ENCODE measurements at places on chromosomes 4 and X.
A peak's percentile ranks its signal among the peaks of the same experiment; 100 is the strongest.

GRCh38 chr4:99408346-99408745, 26.8 kb downstream of the ADH7 start:
- DNase-seq = no peak

DNA sequence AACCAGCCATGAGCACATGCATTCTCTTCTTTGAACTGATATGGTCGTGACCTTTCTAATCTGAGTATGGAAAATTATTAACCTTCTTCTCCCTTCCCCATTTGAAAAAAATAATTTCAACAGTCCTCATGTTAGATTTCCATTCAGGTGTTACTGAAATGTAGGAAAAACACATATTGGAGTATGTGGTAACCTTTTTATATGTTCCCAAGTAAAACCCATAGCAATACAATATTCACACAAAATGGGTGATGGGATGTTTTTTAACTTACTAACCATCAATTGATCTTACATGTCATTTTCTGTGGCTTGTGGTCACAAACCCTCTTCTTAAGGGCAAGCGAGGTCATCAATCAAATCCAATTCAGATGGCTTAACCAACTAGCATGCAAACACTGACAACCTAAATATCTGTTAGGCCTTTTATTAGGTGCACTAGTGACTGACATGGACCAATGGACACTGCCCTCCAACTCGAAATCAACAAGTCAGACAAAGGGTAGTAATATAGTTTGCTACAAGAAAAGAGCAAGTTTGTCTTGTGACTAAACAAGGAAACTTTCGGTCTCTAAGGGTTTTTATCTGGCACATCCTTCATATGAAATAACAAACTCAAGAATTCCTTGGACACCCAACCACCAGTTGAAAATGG, 74.3 kb downstream of the CAMK2D start:
- no peak for DNase-seq

DNA sequence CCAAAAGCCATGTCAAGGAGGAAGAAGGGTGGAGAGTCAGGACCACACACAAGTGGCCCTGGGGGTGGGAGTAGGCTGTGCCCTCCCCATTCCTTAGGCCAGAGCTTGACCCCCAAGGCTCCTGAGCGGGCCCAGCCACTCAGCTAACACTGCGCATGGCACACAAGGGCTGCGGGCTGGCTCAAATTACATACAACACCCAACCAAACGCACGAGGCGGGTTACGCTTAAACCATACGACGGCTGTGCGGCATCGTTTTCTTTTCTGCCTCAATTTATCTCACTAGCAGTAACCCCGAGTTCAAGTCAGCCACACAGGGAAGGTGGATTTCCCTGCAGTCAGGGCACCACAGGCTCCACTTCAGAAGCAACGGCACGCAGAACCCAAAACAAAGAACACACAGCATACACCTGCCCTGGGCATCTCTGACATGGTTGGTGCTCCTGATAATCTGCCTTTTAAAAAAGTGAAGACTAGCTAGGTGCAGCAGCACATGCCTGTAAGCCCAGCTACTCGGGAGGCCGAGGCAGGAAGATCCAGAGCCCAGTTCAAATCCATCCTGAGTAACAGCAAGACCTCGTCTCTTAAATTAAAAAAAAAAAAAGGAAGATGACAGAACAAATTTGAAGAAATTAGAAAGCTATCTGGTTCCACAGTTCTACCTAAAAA, 2.9 kb downstream of the GAK start:
- no peak for DNase-seq

- no peak for DNase-seq
Observed at GRCh38 chrX:24357106-24357505, 3.3 kb upstream of the SUPT20HL1 start.

DNA sequence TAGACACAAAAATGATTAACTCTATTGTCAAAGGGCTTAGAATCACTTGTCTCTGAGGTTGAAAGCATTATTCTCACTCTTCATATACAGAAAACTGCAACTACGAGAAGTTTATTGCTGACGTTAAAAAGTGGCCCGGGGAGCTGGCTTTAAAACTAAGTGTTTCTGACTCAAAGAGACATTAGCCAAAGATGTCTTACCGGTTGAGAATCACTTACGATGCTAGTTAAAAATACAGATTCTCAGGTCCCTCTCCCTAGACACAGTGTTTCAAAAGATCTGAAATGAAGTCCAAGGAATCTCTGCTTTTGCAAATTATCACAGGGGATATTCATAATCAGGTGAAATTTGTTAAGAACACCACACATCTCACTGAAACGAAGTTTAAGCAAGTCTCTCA, 1.2 kb downstream of the GNPDA2 start:
- no peak for DNase-seq

GRCh38 chrX:149950681-149951080, 12.4 kb upstream of the EOLA2 start:
- DNase-seq = peak; percentile 30

- no peak for DNase-seq
Observed at GRCh38 chr4:39942507-39942906, 35.2 kb downstream of the PDS5A start.

DNA sequence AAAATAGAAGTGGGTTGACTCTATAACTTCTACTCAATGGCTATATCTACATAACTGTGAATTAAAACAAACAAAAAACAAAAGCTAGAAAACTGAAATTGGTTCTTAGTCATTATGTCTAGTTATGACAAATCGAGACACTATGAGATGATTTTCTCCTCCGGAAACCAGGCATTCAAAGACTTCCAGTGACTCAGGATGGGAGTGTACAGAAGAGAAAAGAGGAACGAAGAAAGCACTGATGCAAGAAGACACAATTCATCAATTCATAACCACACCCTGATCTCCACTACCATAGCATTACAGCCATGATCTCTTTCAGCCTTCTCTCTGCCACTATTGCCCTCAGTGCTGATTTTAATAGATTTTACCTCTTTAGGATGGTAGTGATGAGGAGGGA, 253.6 kb downstream of the CBLL2 start:
- DNase-seq = peak; percentile 10

- no peak for DNase-seq
Observed at GRCh38 chrX:115362334-115363095, 73.0 kb downstream of the LUZP4 start.

- DNase-seq = no peak
Observed at GRCh38 chr4:156497486-156497885, 474.1 kb downstream of the PDGFC start.

DNA sequence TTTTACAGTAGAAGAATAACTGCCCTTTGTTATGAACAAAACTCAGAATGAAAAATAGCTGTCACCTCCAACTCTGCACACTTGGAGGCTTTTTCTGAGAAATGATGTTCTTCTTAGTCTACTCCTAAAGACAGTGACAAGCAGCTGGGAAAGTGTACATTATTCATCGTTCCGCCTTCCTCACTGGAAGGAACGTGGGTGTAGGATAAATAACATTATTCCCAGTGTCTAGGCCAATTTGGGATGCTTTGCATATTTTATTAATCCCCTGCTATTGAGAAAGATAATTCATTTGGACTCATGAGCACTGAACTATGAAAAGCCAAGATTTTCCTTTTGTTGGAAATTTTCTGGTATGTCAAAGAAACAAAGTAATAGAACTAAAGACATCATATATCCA, 87.8 kb downstream of the VCX2 start:
- DNase-seq = no peak

DNA sequence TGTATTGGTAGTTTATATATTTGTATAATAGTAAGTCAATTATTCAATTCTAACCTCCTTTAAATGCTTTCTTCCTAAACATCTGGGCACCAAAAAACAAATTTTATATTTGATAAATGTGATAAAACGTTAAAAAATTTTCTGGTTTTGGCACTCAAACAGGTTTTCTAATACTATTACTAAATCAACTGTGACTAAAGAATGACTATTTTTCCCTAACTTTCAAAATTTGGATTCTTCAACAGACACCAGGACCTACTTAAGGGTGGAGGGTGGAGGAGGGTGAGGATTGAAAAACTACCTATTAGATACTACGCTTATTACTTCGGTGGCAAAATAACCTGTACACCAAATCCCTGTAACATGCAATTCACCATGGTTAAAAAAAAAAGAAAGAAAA, 555.5 kb downstream of the IL15 start:
- no peak for DNase-seq

GRCh38 chr4:184112006-184112550, 105.6 kb downstream of the ENPP6 start:
- no peak for DNase-seq

GRCh38 chr4:683247-683897, 5.6 kb downstream of the SLC49A3 start:
- no peak for DNase-seq

GRCh38 chr4:139501527-139501926, 47.6 kb downstream of the RAB33B start:
- DNase-seq = no peak

- DNase-seq = no peak
Observed at GRCh38 chr4:69116645-69117321, 20.5 kb downstream of the UGT2B7 start.

GRCh38 chrX:115583496-115584004, 22.6 kb downstream of the PLS3 start:
- no peak for DNase-seq

DNA sequence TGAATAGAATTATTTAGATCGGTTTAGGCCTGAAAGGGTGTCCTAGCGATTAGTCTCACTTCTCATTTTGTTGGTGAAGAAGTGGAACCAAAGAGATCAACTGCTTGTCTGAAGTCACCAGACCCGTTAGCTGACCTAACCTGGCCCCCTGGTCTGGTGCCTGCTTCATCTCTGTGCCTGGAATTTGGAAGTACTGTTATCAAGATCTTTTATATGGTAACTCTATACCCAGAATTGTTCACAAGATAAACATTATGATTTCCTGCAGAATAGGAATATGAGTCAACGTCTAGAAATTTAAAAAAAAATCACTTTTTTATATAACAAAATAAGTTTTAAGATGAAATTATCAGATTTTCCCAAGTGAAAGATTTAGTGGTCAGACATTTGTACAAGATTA, 37.2 kb downstream of the LRP2BP start:
- DNase-seq = no peak

DNA sequence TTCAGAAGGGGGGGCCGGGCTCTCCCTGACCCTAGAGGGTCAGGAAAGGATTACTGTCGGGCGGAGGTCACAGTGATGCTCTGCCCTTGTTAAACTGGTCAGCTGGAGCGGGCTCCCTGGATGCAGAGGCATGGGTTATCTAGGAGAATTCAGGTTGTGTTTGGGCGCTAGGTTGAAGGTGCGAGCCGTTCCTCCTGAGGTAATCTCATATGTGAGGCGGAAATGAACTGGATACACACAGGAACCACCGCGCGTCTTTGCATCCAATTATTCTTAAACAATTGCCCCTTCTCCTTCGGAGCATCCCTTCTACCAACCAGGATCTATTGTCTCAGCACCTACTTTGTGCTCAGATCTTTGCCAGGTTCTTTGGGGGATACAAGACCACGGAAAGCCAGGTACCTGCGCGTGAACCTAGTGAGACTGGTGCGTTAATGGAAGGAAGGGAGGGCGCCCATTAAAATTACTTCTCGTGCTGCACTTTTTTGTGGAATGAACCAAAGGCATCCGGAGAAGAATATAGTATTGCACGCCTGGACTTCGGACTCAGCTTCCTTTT, 28.4 kb downstream of the HAND2 start:
- DNase-seq = peak; percentile 11

DNA sequence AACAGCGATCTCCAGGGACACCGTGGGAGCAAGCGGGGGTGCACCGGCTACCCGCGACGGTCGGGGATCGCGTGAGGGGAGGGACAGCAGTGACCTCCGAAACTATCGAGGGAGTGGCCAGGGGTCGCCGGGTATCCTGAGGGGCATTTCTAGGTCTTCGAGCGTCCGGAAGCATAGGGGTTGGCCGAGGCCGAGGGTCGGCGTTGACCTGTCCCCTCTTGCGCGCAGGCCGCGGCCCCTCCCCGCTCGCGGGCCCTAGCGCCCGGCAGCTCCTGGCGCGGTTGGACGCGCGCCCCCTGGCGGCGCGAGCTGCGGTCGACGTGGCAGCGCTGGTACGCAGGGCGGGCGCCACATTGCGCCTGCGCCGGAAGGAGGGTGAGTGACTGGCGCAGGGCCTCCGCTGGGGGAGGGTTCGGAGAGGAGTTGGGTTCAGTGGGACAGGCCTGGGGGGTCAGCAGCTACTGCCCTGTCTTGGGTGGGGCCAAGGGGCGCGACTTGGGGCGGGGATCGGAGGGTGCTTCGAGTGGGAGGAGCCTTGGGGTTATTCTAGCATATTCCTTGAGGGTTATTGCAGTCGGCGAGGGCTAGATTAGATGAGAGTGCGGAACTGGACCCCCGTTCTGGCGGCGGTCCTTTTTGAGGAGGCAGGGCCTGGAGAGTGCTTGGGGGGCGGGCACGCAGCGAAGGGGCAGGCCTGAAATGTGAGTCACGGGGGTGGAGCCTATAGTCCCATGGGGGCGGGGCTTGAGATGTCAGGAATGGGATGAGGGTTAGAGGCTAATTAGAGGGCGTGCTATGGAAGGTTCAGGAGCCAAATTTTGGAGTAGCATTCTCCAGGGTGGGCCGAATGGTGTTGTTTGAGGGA, 1.2 kb downstream of the MAGIX start:
- DNase-seq = peak; percentile 85

DNA sequence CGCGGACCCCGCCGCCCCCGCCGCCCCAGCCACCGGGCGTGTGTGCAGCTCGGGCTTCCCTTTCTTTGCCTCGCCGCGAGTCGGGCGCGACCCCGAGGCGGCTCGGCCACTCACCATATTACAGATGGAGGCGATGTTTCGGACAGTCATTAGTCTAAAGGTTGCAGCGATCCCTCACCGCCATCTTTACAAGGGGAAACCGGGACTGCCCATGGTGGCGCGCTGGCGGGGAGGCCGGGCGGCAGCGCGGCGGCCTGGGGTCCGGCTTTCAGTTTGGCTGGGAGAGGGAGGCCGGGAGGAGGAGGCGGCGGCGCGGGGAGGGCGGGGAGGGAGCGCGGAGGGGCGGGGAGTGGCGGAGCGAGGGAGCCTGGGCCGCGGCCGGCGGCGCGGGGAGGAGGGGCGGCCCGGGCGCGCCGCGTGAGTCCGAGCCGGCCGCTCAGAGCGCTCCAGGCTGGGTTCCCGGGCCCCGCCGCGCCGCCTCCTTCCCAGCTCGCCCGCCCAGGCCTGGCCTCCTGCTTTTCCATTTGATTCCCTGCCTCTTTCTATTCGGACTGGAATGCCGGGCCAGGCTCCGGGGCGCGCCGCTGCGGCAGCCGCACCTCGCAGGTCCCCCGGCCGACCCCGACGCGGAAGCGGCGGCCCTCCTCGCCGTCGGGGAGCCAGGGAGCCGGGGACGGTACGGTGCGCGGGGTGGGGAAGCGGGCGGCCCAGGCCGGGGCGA, at the start of gene USP46:
Gene USP46, minus strand, starts transcription at position 301 of the 721 bp plus-strand sequence. Its CDS starts 151 bp downstream, at position 150.
- peak; percentile 95 for DNase-seq

GRCh38 chr4:24044610-24045589, 155.1 kb upstream of the PPARGC1A start:
- no peak for DNase-seq

GRCh38 chr4:136575146-136575545, 957.1 kb downstream of the PCDH18 start:
- no peak for DNase-seq

- DNase-seq = no peak
Observed at GRCh38 chr4:119581190-119581873, 47.3 kb downstream of the PDE5A start.

- DNase-seq = no peak
Observed at GRCh38 chrX:17459661-17460060, 84.7 kb downstream of the NHS start.

Measured in GM13977 (cell line).